Testis (tissue), 5 donors: ENCODE measurements at places on chromosomes 7 and 10.
A peak's percentile ranks its signal among the peaks of the same experiment; 100 is the strongest.

DNA sequence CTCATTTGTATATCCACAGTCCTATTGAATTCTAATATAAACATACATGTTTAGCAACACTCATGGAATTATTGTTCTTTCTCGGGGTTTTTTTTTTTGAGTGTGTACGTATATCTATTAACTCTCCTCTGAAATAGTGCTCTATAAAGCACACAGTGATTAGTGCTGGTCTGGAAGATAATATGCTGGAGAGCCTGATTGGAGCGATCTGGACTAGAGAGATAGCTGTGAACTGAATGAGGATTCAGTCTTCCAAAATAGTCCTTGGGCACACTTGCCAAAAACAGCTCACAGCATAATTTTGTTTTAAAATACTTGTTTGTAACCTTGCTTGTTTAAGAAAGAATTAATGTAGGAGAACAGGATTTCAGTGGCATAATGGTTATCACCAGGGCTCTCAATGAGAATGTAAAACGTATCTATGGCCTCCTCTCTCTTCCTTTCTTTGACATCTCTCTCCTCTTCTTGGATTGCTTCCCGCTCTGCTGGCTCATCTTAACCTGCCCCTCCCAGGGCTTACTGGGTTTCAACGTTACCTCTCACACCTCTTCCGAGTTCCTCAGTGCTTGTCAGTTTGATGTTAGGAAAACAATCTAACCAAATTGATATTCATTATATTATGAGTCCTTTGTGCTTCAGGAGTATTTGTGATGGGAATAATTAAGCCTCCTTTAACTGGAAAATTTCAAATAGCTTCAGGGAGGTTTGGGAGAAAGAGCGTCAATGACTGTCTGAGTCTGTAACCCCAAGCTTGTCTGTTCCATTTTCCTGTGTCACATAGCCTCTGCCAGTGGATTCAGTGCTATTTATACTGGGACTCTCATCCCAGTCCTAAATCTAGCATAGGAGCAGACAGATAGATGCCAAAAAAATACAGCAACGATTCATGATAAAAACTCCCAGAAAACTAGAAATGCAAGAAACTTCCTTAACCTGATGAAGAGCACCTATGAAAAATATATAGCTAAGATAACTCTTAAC, 16.2 kb upstream of the AGK start:
- no peak for DNase-seq

GRCh38 chr10:78830976-78831375, 237.8 kb upstream of the ZMIZ1 start:
- no peak for DNase-seq

- DNase-seq: no peak
These were observed 36.4 kb upstream of the ZNF488 start for GRCh38 chr10:47420305-47421056.

DNA sequence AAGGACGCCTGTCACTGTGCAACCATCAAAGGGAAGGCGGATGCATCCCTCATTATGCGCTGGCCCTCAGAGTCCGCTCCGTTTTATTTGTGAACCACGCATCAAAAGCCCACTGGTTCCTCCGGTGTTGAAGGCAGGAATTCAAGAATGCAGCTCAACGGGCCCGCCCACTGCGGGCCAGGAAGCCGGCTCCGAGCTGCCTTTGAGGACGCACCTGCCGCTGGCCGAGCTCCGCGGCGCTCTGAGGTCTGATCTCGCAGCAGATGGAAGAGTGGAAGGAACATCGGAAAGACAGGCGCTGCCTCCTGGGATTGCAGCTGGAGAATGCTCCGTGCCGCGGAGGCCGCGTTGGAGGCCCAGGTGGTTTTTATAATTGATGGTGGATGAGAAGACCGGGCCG, 56.9 kb upstream of the ADGRA1 start:
- DNase-seq: no peak

GRCh38 chr7:23387583-23387982, 82.7 kb downstream of the IGF2BP3 start:
- DNase-seq: no peak

GRCh38 chr10:133359972-133360610, 2.3 kb upstream of the FUOM start:
- DNase-seq: no peak

- DNase-seq: no peak
These were observed 16.5 kb downstream of the DENND10 start for GRCh38 chr10:119120413-119120867.

DNA sequence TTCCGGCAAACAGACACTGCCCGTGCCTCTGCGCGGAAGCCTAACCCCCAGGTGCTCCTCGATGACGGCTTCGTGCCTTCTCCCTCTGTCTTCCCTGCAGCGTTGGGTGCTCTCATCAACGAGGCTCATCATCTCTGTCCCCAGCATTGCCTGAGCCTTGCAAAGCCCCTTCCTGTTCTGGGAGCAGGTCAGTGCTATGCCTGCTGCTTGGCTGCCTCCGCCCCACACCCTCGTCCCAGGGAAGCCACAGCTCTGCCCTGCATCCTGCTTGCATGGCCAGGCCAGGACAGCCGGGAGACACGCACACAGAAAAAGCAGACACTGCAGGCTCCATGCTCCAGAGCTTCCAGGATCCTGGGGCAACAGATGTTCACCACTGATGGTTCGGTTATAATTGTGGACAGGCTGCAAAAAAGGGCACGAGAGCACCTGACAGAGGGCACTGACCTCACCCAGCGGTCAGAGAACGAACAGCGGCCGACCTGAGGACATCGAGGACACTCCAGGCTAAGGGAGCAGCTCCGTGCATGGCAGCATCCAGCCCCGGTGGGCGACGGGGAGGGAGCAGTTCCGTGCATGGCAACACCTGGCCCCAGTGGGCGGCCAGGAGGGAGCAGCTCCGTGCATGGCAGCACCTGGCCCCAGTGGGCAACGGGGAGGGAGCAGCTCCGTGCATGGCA, 265.5 kb downstream of the PTPRN2 start:
- no peak for DNase-seq

DNA sequence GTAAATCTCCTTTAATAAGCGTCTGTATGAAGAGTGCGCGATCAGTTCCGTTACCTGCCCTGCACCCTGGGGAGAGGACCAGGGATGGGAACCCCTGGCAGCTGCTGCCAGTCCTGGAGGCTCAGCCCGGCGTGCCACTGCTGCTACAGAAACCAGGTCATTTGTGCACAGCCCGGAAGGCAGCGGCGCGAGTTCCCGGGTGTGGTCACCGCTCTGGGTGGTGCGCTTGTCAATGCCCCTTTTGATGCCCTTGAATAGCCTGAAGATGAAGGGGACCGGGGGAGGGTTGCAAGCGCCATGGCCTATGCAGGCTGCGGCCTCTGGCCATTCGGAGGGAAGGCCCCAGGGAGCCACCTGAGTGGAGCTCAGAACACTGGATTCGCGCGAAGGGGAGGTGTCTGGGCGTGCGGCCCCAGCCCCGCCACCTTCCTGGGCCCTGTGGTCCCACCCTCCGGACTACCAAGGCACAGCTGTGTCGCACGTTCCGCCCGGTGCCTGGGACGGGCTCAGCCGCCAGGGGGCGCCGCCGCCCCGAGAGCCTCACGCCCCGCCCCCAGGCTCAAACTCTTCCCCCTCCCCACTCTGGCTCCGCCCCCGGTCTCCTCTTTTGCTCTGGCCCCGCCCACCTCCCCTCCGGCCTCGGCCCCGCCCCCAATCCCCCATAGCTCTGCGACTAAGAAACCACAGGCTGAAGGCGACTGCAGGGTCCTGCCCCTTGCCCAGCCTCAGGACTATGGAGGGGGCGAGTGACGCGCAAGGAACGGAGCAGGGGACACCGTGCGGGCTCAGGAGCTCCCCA, 16.5 kb downstream of the AP5Z1 start:
- peak; percentile 90 for DNase-seq

GRCh38 chr10:86972613-86973380, 4.5 kb downstream of the ADIRF start:
- no peak for DNase-seq

DNA sequence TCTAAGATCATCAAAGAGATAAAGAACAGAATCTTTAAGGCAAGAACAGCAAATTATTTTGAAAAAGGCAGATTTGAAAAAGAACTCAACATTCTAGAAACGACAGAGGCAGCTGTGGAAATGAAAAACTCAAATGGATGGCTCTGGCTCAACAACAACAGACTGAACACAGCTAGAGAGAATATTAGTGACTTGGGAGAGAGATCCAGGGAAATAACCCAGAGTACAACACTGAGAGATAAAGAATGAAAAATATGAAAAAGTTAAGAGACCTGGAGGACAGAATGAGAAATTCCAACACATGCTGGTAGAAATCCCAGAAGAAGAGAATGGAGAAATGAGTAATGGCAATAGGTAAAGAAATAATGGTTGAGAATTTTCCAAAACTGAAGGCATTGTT, 17.9 kb upstream of the ZNF777 start:
- DNase-seq: no peak

DNA sequence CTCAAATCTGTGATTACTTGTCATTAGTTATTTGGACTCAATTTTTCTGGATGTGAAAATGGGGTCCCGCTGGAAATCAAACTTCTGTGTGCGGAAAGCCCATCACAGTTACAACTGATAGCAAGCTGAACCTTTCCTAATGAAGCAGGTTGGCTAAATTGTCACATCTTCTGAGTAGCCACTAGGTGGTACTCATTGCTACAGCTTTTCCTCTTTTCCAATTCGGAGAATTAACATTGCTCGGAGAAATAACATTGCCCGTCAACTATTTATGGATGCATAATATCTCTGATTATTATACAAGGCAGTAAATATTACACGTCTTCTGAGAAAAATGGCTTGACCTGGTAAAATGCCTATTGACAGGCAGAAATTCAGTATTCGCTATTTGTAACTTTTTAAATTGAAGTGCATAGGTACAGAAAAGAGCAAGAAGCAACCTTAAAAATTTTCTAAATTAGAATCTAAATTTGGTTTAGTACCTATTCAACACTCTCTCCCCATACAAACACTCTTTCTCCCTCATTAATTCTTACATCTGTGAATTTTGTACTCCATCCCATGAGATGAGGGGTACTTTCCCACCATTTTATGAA, 17.3 kb upstream of the BLOC1S2 start:
- DNase-seq: no peak

- DNase-seq: no peak
These were observed 11.0 kb downstream of the FLNC start for GRCh38 chr7:128841171-128841690.

GRCh38 chr10:22258471-22258870, 40.7 kb upstream of the EBLN1 start:
- no peak for DNase-seq

- DNase-seq: no peak
These were observed 167.5 kb downstream of the PRKAG2 start for GRCh38 chr7:151709141-151710038.

- peak; percentile 89 for DNase-seq
These were observed 60.8 kb downstream of the RHOBTB1 start for GRCh38 chr10:60883187-60883586.

DNA sequence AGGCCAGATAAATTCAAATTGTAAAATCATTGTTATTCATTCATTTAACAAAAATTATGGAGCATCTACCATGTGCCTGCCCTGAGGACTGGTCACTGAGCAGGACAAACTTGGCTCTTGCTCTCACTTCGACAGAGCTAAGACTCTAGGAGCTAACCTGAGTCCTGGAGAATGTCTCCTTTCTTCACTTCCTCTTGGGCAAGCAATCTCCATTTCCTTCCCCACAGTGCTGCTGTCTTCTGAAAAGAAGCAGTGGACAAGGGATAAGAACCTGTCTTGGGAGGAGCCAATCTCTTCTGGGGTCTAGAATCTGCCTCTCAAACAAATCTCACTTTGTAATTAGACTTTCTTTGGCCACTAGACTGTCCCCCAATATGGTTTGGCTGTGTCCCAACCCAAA, 76.2 kb upstream of the PLXNA4 start:
- no peak for DNase-seq

DNA sequence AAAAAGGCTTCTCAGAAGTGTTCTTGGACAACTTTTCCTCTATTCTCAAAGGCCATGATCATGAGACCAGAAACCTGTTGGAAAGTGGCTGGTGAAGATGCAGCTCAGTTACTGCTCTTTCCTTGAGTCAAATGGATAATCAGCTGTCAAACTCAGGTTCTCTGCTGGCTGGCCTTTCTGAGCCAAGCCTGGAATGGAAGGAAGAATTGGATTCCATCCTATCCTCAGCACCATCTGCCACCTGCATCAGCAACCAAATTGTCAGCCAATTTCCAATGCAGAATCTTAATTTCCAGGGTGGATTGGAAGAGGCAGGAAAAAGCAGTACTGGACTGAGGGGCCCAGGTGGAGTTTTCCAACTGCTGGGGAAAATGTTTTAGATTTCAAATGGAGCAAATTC, 631.7 kb downstream of the KCNMA1 start:
- no peak for DNase-seq

- no peak for DNase-seq
These were observed 468 bp upstream of the IRF5 start for GRCh38 chr7:128937271-128937646.

- DNase-seq: peak; percentile 34
These were observed at the start of gene PRLHR for GRCh38 chr10:118595598-118596425. Gene PRLHR (minus strand): TSS chr10:118595648. CDS start chr10:118595244, 404 bp downstream.

- DNase-seq: no peak
These were observed 533.2 kb downstream of the REEP3 start for GRCh38 chr10:64054392-64054791.

- DNase-seq: no peak
These were observed 34.4 kb downstream of the GHRHR start for GRCh38 chr7:30998180-30998579.

- peak; percentile 84 for DNase-seq
These were observed 50.6 kb upstream of the ITGB1 start for GRCh38 chr10:33008499-33009243.

DNA sequence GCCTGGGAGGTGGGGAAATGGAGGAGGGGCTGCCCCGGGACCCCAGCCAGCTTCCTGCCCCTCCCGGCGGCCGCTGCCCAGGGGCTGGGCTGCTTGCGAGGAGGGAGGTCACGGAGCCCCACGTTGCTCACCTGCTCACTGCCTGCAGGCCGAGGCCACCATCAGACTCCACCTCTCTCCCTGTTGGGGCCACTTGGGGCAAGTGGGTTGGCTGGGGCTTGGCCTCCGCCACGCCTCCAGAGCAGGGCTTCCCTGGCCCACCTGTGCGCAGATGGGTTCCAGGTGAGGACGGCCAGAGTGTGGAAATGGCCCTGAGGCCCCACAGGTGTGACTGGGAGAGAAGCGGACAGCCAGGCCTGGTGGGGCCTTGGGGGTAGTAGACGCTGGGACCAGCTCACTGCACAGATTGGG, 82.8 kb upstream of the DIP2C start:
- DNase-seq: no peak

GRCh38 chr7:80879849-80880248, 39.0 kb downstream of the SEMA3C start:
- no peak for DNase-seq

- DNase-seq: no peak
These were observed 2.6 kb downstream of the BPGM start for GRCh38 chr7:134649226-134649775.

GRCh38 chr7:24283897-24284698, at the start of gene NPY:
Gene NPY (plus strand): TSS chr7:24284190. CDS start chr7:24285241, 1,051 bp downstream.
- no peak for DNase-seq
